Activated naive CD8-positive, alpha-beta T cell treated with anti-CD3 and anti-CD28 coated beads, Interleukin-2, amount 10 ng/mL, durations not matched to agents 7 days and 5 days (primary cell): ENCODE measurements at places on chromosomes 12 and 14. TPM values are rescaled to one million over a fixed set of nuclear protein-coding genes. Genes with fewer than 3 reads are reported as not detected.

- DNase-seq = no peak
These were observed 183.0 kb downstream of the MED13L start for GRCh38 chr12:116094475-116094874.

DPF3 gene
- 4.1 TPM for total RNA-seq

PKP2 gene
- not detected for total RNA-seq

DNA sequence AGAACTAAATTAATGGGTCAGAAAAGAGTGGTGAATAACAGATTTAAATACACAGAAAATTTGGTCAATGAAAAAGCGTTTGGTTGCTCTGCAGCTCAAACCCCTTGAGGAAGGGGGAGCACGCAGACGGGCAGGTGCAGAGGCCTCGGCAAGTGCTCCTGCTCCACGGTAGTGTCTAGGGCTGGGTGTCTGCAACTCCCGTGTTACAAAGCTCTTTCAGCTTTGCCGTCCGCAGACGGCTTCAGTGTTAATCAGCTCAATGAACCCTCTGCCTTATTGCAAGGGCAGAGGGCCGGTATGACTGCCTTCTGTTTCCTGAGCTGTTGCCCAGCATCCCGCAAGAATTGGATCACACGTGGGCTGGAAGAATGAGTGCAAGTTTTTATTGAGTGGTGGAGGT lies 125.7 kb upstream of the TRHDE start:
- DNase-seq = no peak

TAC3 gene
- 0.53 TPM for total RNA-seq

GRCh38 chr12:24475337-24475736 lies 473.6 kb downstream of the BCAT1 start:
- DNase-seq = no peak

DNA sequence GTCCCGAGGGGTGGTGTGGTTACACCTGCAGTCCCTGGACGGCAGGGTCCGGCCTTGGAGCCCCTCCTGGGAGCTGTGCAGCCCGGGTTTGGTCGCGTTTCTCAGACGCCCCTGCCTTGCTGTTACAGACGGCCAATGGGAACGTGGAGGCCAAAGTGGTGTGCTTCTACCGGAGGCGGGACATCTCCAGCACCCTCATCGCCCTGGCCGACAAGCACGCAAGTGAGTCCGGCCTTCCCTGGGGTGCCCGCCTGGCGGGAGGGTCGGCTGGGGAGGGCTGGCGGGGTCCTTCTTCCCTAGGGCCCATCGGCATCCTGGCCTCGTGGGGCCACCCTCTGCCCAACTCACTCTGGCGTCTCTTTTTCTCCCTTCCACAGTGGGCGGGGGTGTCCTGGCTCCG lies 25.7 kb downstream of the MTA1 start:
- DNase-seq = no peak

DNA sequence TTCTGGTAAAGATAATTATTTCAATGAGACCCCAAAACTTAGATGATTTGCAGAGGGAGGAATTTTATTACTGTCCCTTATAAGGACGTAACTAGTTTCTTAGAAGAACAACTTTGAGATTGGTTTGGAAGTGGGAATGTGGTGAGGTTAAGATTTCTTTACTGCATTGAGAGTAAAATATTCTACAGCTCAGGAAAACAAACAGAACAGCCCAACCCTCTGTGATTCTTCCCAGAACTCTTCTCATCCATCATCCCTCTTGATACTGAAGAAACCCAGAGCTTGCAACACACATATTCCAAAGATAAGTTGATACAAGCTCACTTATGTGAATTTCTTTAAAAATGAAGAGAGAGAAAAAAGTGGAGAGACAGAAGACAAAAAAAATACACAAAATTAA lies 234.2 kb downstream of the CRADD start:
- no peak for DNase-seq
